ENCODE measurements at places on chromosomes 7 and 10. TPM values are rescaled to one million over a fixed set of nuclear protein-coding genes. Genes with fewer than 3 reads are reported as not detected.

GRCh38 chr7:70568674-70569334 is 563.1 kb upstream of the GALNT17 start:
- H3K27ac ChIP-seq, result peak overlapping the region; percentile 48
- no peak for DNase-seq
- no peaks in the 10 kb centered on the region for H3K27me3 ChIP-seq
- H3K4me3 ChIP-seq, result no peak overlapping the region

DNA sequence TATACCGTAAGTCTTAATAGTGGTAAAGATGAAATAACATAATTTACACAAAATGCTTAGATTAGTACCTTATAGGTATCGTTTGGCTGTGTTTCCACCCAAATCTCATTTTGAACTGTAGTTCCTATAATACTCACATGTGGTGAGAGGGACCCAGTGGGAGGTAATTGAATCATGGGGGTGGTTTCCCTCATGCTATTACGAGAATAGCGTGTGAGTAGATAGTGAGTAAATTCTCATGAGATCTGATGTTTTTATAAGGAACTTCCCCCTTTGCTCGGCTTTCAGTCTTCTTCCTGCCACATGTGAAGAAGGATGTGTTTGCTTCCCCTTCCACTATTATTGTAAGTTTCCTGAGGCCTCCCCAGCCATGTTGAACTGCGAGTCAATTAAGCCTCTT is 426.3 kb upstream of the POT1 start:
- no peaks in the 10 kb centered on the region for H3K36me3 ChIP-seq
- H3K4me3 ChIP-seq, result no peak overlapping the region
- no peaks in the 10 kb centered on the region for H3K27me3 ChIP-seq

GRCh38 chr7:77370606-77371005 is 45.5 kb downstream of the GSAP start:
- H3K27ac ChIP-seq, result no peak overlapping the region
- H3K27me3 ChIP-seq, result peaks cover 8% of the 10 kb centered on the region
- no peak for DNase-seq
- no peak overlapping the region for H3K4me3 ChIP-seq
- no peaks in the 10 kb centered on the region for H3K36me3 ChIP-seq

GRCh38 chr10:102775935-102776669 is 32.4 kb downstream of the WBP1L start:
- H3K4me1 ChIP-seq, result peaks cover 35% of the 10 kb centered on the region
- peak; percentile 24 for DNase-seq
- H3K27me3 ChIP-seq, result no peaks in the 10 kb centered on the region
- peaks cover 4% of the 10 kb centered on the region for H3K36me3 ChIP-seq

DNA sequence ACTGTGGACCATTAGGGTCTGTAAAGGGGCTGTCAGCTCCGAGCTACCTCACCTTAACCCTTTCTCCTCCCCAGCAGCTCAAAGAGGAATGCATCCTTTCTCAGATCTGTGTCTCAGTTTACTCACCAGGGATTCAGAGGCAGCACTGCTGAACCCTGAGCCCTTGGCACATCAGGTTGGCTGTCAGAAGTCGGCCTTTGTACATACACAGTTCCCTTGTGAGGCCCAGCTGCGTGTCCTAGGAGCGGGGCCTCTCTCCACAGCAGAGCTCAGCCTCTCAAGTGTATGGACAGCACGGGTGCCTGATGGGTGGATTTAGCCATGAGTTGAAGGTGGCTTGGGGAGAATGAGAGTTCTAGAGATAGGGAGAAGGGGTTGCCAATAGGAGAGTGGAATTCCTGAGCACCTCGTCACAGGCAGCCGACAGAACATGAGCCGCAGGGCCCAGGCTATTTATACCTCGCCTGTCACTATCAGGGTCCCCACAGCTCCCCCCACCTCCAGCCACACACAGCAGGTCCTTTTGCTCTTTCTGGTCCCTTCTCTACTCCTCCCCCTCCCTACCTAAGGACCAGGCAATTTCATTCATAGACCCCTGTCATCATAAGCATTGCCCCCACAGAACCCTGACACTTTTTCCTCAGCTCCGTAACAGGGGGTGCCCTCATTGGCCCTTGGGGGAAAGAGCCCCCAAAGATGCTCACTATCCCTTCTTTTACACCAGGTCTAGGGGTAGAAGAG is 2.1 kb upstream of the FLNC start:
- peaks cover 59% of the 10 kb centered on the region for H3K4me1 ChIP-seq
- no peak overlapping the region for H3K4me3 ChIP-seq
- peak; percentile 75 for DNase-seq
- H3K27ac ChIP-seq, result peak overlapping the region; percentile 72

- no peaks in the 10 kb centered on the region for H3K36me3 ChIP-seq
- H3K4me1 ChIP-seq, result no peaks in the 10 kb centered on the region
- no peak for DNase-seq
- H3K27ac ChIP-seq, result no peak overlapping the region
- no peak overlapping the region for H3K4me3 ChIP-seq
Observed at GRCh38 chr7:45990276-45990675, 69.2 kb upstream of the IGFBP3 start.

DNA sequence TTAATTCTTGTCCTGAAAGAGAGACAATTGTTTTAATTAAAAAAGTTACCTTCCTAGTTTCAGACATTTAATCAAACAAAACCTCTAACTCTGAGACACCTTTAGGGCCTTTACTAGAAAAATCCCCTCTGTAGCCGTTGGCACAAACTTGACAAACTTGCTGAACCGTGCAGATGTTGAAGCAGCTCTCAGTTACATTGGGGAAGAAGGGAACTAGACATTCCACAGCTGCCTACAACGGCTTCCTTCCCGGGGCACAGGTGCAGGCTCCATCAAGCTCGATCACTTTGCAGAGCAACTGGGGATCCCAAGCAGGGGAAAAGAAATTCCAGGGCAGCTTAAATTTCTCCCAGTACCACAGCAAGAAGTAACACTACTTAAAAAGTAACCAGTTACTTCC is 141.3 kb downstream of the SKAP2 start:
- no peak overlapping the region for H3K4me3 ChIP-seq
- H3K36me3 ChIP-seq, result no peaks in the 10 kb centered on the region
- no peak overlapping the region for H3K27ac ChIP-seq

- H3K27me3 ChIP-seq, result peaks cover 3% of the 10 kb centered on the region
- no peaks in the 10 kb centered on the region for H3K36me3 ChIP-seq
- no peak for DNase-seq
- no peak overlapping the region for H3K4me3 ChIP-seq
- H3K27ac ChIP-seq, result no peak overlapping the region
- no peaks in the 10 kb centered on the region for H3K4me1 ChIP-seq
Observed at GRCh38 chr10:124286621-124287020, 132.1 kb downstream of the OAT start.

The NAT16 gene
- total RNA-seq, result not detected

The STRIP2 gene
- 56.3 TPM for total RNA-seq

The TBX20 gene
- total RNA-seq, result not detected

The SH2B2 gene
- total RNA-seq, result 0.34 TPM

The CAV1 gene
- total RNA-seq, result 1.5 TPM

The NUP42 gene
- total RNA-seq, result 41.8 TPM

Measured in K562 (cell line).